ENCODE measurements at places on chromosomes 7 and 10. TPM values are rescaled to one million over a fixed set of nuclear protein-coding genes. Genes with fewer than 3 reads are reported as not detected.
A peak's percentile ranks its signal among the peaks of the same experiment; 100 is the strongest.

DNA sequence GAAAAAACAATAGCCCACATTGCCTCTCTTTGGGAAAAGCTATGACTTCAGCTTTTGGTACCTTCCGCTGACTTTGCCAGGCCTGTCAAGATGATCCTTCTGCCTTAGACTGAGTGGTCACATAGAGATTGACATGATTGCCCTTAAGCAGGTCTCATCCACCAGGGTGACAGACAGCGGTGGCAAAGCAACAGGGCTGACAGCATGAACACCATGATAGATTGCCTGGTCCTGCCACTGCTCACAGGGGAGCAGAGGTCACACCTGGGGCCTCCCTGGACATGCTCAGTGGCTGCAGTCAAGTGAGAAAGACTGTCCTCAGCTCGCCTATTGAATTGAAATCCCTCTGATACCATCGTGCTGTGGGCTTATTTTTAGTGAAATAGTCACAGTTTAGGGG, 1080.2 kb downstream of the KCNMA1 start:
- no peaks in the 10 kb centered on the region for H3K36me3 ChIP-seq
- DNase-seq, result no peak
- H3K27me3 ChIP-seq, result no peaks in the 10 kb centered on the region
- H3K4me3 ChIP-seq, result no peak overlapping the region
- H3K4me1 ChIP-seq, result peaks cover 24% of the 10 kb centered on the region
- no peak overlapping the region for H3K27ac ChIP-seq

DNA sequence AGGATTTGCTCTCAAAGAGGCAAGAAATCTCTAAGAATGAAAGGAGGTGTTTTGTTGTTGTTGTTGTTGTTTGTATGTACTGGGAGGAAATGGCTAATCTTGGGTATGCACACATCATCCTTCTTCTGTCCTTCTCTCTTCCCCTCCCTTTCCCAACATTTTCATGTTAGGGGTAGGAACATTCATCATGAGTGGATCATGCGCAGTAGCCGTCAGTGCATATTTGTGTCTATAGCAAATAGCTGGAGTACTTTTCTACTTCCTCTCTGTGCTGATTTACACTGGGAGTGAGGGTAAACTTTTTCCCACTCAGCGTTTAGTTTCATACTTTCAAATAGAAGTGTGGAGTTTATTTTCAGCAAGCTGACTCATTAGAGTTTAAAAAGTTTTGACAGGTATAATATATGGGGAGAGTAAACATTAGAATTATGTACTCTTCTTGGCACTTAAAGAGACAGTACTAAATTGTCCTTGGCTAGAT, 80.5 kb upstream of the PRKG1 start:
- no peak for DNase-seq
- peaks cover 19% of the 10 kb centered on the region for H3K4me1 ChIP-seq
- no peak overlapping the region for H3K27ac ChIP-seq
- peak overlapping the region; percentile 21 for H3K4me3 ChIP-seq
- H3K36me3 ChIP-seq, result no peaks in the 10 kb centered on the region

GRCh38 chr10:97184971-97185325, 811 bp downstream of the SLIT1 start:
- no peaks in the 10 kb centered on the region for H3K36me3 ChIP-seq
- peaks cover 80% of the 10 kb centered on the region for H3K27me3 ChIP-seq
- DNase-seq, result no peak
- peaks cover 31% of the 10 kb centered on the region for H3K4me1 ChIP-seq
- H3K4me3 ChIP-seq, result peak overlapping the region; percentile 85

DNA sequence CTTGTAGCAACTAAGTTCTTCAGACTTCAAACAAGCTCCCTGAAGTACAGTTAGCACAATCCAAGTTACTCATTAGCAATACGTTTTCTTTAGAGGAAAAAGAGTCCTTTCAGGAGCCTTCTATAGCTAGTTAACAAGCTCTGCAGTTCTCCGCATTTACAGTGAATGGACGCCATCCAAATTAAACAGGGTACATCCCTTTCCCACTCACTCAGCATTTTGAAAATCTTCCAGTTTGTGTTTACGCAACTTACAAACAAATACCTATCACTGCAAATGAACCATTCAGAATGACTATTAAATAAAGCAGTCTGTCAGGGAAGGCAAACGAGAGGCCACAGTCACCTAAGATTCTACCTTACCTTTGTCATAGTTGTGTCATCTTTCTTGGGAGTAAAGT, 84.5 kb downstream of the RNF32 start:
- H3K4me1 ChIP-seq, result peaks cover 4% of the 10 kb centered on the region
- H3K4me3 ChIP-seq, result no peak overlapping the region
- no peaks in the 10 kb centered on the region for H3K36me3 ChIP-seq
- peak overlapping the region; percentile 7 for H3K27ac ChIP-seq
- no peak for DNase-seq

GRCh38 chr10:34166354-34166753, 648.7 kb downstream of the PARD3 start:
- H3K4me1 ChIP-seq, result peaks cover 9% of the 10 kb centered on the region
- no peak for DNase-seq
- H3K36me3 ChIP-seq, result peaks cover 26% of the 10 kb centered on the region
- H3K27me3 ChIP-seq, result no peaks in the 10 kb centered on the region
- H3K4me3 ChIP-seq, result no peak overlapping the region

Gene LMBR1
- total RNA-seq, result 55.1 TPM

Gene ERVW-1
- not detected for total RNA-seq

GRCh38 chr10:102358712-102359382, 36.7 kb upstream of the NFKB2 start:
- no peak overlapping the region for H3K27ac ChIP-seq
- no peak for DNase-seq
- peaks cover 17% of the 10 kb centered on the region for H3K36me3 ChIP-seq
- no peaks in the 10 kb centered on the region for H3K4me1 ChIP-seq
- no peak overlapping the region for H3K4me3 ChIP-seq

DNA sequence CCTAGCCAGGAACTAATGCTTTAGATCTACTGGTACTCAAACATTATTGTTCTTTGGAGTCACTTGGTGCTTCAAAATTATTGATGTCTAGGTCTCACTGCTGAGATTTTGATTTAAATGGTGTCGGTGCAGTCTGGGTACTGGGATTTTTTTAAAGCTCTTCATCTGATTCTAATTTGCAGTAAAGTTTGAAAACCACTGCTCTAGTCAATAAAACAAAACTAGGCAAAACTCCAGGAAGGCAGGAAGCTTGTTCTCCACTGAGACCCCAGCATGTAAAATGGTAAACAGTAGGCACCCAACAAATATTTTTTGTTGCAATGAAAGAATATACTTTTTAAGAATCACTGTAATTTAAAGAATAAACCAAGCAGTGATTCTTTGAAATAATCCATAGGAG, 49.7 kb downstream of the ADD3 start:
- peaks cover 31% of the 10 kb centered on the region for H3K4me1 ChIP-seq
- H3K4me3 ChIP-seq, result no peak overlapping the region
- no peaks in the 10 kb centered on the region for H3K36me3 ChIP-seq
- no peaks in the 10 kb centered on the region for H3K27me3 ChIP-seq

DNA sequence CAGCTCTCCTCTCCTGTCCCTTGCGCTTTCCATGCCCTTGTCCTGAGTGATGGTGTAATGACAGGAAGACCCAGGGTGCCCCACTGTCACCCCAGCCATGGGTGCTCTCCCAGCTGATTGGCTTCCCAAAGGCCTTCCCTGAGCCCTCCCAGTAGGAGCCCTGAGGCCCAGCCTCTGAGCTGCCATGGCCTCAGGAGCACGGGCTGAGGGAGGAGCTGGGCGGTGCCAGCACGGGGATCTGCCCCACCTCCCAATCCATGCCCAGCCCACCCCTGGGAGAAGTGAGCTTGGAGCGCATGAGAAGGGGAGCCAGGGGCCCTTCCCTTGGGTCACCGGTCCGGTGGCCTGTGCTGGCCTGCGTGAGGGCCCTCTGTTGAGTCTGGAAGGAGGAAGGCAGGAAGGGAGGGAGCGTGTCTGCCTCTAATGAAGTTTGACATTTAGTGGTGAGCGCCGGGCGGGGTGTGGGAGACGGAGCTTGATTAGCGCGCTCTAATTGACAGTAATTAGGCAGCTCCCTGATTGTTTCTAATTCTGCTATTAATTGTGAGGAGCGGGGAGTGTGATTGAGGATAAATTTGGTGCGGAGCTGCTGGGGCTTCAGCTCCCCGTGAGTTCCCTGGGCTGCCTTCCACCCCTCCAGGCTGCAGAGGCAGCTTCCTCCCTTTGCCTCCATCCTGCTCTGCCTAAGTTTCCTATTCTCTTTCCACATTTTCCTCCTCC, 28.3 kb downstream of the GBX1 start:
- no peak overlapping the region for H3K27ac ChIP-seq
- H3K27me3 ChIP-seq, result no peaks in the 10 kb centered on the region
- no peak for DNase-seq

- H3K4me1 ChIP-seq, result peaks cover 33% of the 10 kb centered on the region
- no peak overlapping the region for H3K27ac ChIP-seq
- H3K27me3 ChIP-seq, result no peaks in the 10 kb centered on the region
- no peak overlapping the region for H3K4me3 ChIP-seq
- H3K36me3 ChIP-seq, result no peaks in the 10 kb centered on the region
Observed at GRCh38 chr7:130945411-130945811, 211.4 kb upstream of the KLF14 start.

- peaks cover 95% of the 10 kb centered on the region for H3K27me3 ChIP-seq
- H3K4me1 ChIP-seq, result peaks cover 4% of the 10 kb centered on the region
- DNase-seq, result no peak
- H3K27ac ChIP-seq, result no peak overlapping the region
Observed at GRCh38 chr7:27221201-27221797, 21.3 kb upstream of the EVX1 start.

Gene NKX2-3
- not detected for total RNA-seq

DNA sequence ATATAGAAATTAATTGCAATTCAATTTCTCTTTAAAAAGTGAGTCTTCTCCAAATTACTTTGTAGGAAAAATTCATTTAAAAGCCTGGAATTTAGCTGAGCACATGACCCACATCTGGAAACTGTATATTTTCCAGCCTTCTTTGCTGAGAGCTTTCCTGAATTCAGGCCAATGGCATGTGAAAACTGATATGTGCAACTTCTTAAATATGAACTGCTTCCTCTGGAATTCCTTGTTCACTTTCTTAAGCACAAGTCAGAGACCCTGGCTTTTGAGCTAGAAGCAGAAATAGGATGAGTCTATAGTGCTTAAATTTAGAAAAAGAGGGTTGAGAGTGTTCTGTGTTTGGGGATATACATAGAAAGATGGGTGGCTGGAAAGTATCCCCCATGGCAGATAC, 365.1 kb upstream of the MTPN start:
- no peak overlapping the region for H3K4me3 ChIP-seq
- no peak for DNase-seq
- no peak overlapping the region for H3K27ac ChIP-seq
- H3K4me1 ChIP-seq, result no peaks in the 10 kb centered on the region

DNA sequence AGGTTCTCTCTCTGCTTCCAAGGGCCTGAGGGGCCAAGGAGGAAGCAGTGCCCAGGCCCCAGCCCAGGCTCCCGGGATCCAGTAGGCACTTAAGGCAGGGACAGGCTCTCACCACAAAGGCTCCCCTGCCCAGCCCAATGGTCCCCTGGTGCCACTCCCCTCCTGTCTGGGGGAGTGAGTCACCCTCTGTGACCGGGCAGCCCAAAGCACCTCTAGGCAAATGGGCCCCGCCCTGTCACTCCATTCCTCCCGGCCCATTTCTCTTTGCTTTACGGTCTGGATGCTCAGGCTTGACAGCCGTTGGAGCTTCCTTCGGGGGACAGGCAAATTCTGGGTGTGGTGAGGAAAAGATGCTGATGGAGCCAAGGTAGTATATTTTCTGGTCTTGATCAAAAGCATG, at the start of gene CALHM3:
CALHM3 (minus strand) TSS at position 106 of the 400 bp plus-strand sequence. CDS start 208 bp downstream, outside the sequence.
- no peak within 1 kb of the TSS for H3K27ac ChIP-seq
- no peaks in the 10 kb centered on the region for H3K36me3 ChIP-seq
- DNase-seq, result no peak
- no peaks in the 10 kb centered on the region for H3K27me3 ChIP-seq
- H3K4me1 ChIP-seq, result peaks cover 10% of the 10 kb centered on the region
- H3K4me3 ChIP-seq, result no peak within 1 kb of the TSS

Gene TLL2
- 2.1 TPM for total RNA-seq

DNA sequence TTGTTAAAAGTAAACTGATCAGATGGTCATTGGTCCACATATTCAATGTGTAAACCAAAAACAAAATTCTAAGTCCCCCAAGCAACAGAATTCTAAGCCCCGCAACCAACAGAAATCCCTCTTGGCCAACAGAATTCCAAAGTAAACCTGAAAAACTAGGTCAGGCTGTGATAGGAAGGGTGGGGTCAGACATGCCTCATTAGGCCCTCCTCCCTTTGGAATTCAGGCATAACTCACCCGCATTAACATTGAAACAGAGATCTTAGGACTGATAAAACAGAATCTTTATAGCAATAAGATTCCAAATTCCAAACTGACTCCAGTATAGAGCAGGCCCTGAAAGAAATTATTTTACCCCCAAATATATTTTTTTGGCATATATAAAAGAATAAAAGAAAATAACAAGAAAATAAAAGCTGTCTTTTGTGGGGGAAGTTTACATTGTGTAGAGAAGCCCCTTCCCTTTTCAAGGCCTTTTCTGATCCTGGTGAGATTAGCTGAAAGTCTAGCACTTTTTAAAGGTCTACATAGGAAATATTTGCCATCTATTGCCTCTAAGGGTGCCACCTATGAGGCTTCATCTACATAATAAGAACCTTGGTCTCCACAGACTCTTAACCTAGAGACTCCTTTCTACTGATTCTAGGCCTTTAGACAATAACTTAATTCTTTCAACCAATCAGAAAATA, 30.5 kb downstream of the GNAT3 start:
- H3K4me3 ChIP-seq, result no peak overlapping the region
- H3K36me3 ChIP-seq, result peaks cover 2% of the 10 kb centered on the region
- H3K4me1 ChIP-seq, result no peaks in the 10 kb centered on the region
- DNase-seq, result no peak

Gene TBX20
- total RNA-seq, result 5.5 TPM

DNA sequence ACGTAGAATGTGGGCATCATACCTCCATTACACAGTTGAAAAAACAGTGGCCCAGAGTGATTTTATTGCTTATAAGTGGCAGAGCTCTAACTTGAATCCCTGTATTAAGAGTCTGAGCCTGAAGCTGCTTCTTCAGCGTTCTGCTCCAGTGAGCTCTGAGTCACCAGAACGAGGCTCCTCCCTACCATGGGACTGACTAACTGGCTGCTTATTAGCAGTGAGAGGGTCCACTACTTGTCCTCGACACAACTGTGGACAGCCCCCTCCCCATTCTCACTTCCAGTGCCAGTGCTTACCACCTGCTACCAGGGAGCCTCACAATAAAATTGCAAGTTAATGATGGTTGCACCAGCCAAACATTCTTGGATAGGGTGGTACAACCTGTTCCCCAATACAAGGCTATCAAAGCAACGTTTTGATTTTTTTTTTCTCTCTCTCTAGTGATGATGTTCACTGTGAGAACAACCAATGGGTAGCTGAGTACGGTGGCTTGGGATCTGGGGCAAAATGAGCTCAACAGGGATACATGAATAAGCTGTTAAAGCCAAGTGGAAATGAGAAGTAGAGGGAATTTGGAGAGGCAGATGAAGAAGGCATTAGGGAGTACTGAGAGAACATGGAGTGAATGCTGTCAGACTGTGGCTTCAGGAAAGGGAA, 2.7 kb upstream of the NRG3 start:
- H3K4me3 ChIP-seq, result peak overlapping the region; percentile 65
- DNase-seq, result no peak
- H3K36me3 ChIP-seq, result no peaks in the 10 kb centered on the region
- peaks cover 75% of the 10 kb centered on the region for H3K27me3 ChIP-seq
- H3K4me1 ChIP-seq, result peaks cover 13% of the 10 kb centered on the region

Measured in neural crest cell (in vitro differentiated cells).